ENCODE measurements at places on chromosomes 1 and 21. TPM values are rescaled to one million over a fixed set of nuclear protein-coding genes. Genes with fewer than 3 reads are reported as not detected.
A peak's percentile ranks its signal among the peaks of the same experiment; 100 is the strongest.

DNA sequence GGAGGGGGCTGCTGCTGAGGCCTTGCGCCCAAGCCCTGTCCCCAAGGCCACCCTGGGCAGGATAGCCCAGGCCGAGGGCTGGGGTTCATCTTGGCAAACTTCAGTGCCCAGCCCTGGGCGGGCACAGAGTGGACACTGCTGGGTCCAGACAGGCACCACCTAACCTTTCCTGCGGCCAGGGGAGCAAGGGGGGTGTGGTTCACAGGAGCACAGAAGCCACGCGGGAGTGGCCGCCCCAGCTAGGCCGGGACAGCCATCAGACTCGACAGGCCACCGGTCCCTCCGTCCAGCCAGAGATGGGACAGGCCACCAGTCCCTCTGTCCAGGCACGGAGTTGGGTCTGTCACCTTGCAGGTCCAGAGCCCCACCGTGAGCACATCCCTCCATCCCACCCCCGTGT is 28.9 kb downstream of the ARHGEF16 start:
- DNase-seq = no peak

DNA sequence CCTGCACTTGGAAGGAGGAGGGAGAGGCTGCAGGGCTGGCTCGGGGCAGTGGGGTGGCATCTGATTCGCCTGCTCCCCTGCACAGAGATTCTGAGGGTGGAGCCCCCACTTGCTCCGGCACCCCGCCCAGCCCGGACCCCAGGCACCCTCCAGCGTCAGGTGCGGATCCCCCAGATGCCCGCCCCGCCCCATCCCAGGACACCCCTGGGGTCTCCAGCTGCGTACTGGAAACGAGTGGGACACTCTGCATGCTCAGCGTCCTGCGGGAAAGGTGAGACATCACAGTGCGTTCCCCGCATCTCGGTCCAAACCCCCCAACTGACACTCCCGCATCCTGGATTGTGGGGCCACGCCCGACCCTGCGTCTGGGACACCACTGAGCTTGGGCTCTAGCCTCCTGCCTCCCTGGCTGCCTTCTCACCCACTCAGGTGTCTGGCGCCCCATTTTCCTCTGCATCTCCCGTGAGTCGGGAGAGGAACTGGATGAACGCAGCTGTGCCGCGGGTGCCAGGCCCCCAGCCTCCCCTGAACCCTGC is 7.9 kb downstream of the ADAMTSL4 start:
- DNase-seq = peak; percentile 36

DNA sequence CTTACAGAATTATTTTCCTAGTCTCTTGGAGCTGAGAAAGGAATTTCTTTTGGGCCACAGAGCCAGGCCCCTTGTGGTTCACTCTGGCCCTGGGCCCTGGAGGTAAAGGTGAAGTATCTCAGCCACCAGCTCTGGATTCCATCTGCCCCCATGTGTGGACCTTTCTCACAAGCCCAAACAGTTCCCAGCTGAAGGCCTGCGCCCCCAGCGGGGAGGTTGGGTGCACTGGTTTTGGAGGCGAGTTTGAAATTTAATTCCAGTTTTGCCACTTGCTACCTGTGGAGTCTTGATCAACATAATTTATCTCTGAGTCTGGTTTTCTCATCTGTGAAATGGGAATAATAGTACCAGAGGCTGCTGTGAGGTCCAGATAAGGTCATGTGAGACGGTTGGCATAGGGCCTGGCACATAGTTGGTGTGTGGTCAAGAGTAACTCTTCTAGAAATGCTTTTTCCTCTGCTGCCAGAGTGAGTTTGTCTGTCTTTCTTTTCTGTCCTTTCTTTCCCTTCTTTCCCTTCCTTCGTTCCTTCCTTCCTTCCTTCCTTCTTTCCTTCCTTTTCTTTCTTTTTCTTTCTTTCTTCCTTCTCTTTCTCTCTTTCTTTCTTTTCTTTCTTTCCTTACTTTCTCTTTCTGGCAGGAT is 6.1 kb downstream of the AGTRAP start:
- DNase-seq = peak; percentile 19

DNA sequence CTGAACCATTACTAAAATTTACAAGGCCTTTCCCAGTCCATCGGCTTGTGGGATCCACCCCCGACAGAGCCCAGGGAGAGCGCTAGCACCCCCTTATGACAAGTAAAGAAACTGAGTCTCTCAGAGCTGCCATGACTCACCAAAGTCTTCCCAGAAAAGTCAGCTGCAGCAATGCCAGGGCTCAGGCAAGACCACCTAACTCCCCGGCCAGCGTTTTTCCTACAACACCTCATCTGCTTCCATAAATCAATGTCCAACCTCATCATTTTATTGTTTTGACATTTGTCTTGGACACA is 15.0 kb downstream of the DHCR24 start:
- DNase-seq = no peak

GRCh38 chr1:1161683-1162079 is 12.0 kb upstream of the TTLL10 start:
- no peak for DNase-seq

- peak; percentile 15 for DNase-seq
These were observed 128.7 kb downstream of the PPIAL4G start for GRCh38 chr1:148354284-148354912.

Gene RASAL2
- 59.4 TPM for total RNA-seq

- DNase-seq = no peak
These were observed 29.8 kb upstream of the VTCN1 start for GRCh38 chr1:117240547-117240946.

DNA sequence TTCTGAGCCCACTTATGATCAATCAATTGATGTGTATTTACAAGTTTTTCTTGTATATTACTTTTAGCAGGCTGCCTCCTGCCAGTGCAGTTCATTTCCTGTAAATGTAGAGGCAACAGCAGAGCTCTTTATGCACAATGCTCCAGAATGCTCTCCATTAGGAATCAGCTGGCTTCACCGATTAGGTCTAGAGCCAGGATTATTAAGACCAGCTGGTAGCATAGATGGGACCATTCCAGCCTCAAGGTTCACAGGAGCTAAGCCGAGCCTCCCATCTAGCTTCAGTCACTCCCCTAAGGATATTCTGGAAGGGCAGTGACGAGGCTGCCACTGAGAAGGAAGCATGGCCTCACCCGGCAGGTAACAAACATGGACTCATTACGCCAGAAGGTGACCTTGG is 36.8 kb downstream of the DHRS3 start:
- no peak for DNase-seq

Measured in osteoblast (primary cell).